ENCODE measurements at places on chromosomes 1 and 21. TPM values are rescaled to one million over a fixed set of nuclear protein-coding genes. Genes with fewer than 3 reads are reported as not detected.

DNA sequence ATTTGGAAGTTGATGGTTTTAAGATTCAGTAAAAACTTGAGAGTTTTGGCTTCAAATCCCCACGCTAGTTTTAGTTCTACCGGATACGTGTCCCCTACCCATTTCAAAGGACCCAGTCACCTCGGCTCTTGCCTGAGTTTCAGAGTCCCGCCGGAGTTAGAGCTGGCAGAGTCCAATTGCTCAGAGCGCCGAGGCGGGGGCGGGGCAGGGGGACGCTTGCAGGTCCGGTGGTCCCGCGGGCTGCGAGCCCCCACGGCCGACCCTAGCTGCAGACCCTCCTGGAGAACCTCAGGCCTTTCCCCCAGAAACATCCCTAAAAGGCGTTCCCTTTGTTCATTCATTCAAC is 765 bp upstream of the VPS45 start:
- peak; percentile 56 for ATAC-seq

- ATAC-seq, result no peak
Measured at GRCh38 chr1:224427346-224427745, 7.3 kb downstream of the WDR26 start.

- no peak for ATAC-seq
Measured at GRCh38 chr21:44758781-44759627, 42.6 kb downstream of the UBE2G2 start.

DNA sequence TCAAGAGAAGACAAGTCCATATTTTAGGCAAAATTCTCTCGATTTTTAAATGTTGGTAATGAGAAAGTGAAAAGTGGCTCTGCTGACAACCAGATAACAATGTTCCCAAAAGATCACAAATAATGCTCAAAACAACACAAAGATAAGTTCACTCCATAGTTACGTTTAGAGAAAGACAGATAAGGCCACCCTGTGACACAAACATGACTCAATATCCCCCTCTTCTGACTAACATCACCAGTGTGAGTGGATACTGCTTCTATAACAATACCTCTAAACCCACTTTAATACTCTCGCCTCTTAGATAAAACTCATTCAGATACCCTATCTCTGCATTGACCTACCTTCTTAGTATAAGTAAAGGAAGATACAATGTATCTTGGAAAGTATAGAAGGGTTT is 51.2 kb upstream of the RGS7 start:
- no peak for ATAC-seq

GRCh38 chr1:54834007-54834541 is 33.0 kb upstream of the TTC22 start:
- no peak for ATAC-seq

- ATAC-seq, result peak; percentile 56
Measured at GRCh38 chr1:23424293-23425192, at the start of gene TCEA3. Gene TCEA3 (minus strand): TSS chr1:23424748. CDS start chr1:23424633, 115 bp downstream.

GRCh38 chr21:14527696-14528652 is 18.1 kb downstream of the SAMSN1 start:
- peak; percentile 54 for ATAC-seq

DNA sequence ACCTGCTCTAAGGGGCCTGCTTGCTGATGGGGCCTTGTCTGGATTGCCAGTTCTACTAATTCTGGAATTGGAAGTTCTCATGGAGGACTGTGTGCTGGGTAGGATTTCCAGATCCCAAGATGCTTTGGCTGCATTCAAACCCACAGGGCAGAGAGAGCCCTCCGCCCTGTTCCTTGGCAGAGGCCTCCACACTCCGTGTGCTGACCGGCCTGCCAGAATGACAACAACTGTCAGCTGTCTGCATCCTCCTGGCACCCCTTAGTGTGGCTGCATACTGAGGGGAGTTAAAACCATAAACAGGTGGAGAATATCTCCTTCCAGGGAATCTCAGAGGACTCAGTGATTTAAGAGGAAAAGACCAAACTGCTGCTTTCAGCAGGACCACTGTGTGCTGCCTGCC is 60.7 kb downstream of the ADARB1 start:
- ATAC-seq, result no peak

DNA sequence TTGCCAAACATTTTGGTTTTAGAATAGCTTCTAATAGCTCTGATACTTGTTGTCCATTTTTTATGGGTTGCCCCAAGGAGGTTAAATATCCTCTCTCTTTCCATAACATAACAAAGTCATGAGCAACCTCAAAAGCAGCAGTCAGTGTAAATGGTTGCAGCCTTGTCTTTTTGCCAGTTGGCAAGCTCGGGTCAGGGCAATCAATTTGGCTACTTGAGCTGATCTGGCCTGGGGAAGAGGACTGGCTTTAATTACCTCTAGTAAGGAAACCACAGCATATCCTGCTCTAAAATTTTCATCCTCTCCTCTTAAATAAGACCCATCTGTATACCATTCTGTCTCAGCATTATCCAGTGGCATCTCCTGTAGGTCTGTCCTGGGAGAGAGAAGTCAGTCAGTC is 21.2 kb upstream of the FMO4 start:
- ATAC-seq, result no peak

GRCh38 chr21:28904961-28905435 is 87.7 kb downstream of the LTN1 start:
- ATAC-seq, result no peak

The PDC gene
- not detected for total RNA-seq

The OPTC gene
- total RNA-seq, result not detected

The KCNJ10 gene
- not detected for total RNA-seq

The CCT8 gene
- 405 TPM for total RNA-seq

The SLC44A3 gene
- not detected for total RNA-seq

The OVAAL gene
- total RNA-seq, result not detected

The GPR37L1 gene
- total RNA-seq, result not detected

The PDZK1 gene
- total RNA-seq, result 0.82 TPM

The S100A12 gene
- total RNA-seq, result not detected

The CYP2J2 gene
- total RNA-seq, result 0.87 TPM

All from activated T-helper 17 cell treated with anti-CD3 and anti-CD28 coated beads, Interleukin-2, amount 50 U/mL, for 72 hours (primary cell).